ENCODE measurements at places on chromosomes 11 and 22.

DNA sequence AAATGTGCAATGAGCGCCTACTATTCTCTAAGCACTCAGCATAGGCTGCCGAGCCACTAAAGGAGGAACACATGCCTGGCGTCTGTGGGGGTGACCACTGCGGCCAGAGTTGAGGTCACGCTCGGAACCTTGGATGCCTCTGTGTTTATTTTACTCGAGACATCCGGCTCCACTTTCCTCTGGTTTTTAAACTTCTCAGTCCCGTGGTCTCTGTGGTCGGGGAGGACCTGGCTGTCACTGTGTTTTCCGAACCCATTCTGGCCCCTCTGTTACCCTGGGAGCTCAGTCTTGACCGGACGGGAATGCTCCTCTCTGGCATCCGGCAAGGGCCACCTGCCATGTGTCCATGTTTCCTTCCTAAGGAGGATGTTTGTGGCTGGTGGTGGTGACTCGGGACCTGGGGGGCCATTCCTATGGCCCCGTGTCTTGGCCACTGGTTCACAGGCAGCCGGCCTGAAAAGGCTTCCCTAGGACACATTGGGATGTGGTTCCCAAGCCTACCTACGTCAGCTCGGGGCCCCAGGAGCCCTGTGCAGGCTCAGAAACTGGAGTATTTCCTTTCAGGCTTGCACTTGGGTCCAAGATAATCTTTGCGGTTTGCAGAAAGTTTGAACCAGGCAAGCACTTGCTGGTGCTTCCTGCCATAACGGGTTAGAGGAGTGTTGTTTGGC, 46.7 kb upstream of the PARVG start:
- DNase-seq, result no peak

DNA sequence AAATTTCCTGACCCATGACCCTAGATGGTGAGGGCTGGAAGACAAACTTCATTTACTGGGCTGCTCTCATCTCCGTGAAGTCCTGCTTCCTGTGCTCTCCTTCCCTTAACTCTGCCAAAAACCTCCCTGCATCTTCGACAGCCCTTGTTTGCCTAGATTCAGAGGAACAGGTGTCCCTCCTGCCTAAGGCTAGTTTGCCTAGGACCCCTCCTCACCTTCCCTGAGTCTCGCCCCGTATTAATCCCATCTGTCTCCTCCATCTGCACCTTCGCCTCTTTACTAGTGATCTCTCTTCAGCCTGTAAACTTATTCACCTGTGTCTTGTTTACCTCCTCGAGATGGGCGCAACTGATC, 33.1 kb downstream of the EIF3F start:
- no peak for DNase-seq

- no peak for DNase-seq
These were observed 324.2 kb downstream of the TENM4 start for GRCh38 chr11:79116600-79116999.

- no peak for DNase-seq
These were observed 30.5 kb downstream of the KCNQ1 start for GRCh38 chr11:2475136-2475918.

DNA sequence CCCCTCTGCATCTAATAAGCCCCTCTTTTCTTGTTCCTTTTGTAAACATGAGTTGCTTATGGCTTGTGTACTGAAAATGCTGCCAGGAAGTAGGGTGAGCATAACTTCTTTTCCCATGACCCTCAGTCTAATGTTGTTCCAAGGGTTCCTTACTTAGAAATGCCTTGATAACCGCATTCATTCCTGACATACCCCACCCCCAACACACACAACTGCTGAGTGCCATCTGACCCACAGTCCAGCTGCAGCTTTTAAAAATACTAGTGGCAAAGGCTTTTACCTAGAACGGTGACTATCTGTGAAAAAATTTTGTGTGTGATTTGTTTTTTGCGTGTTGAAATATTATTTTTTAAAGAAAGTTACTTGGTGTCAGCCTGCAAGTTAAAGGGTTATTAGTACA, 52.6 kb downstream of the ARHGAP42 start:
- no peak for DNase-seq

- DNase-seq, result no peak
These were observed 63.4 kb downstream of the NRXN2 start for GRCh38 chr11:64659417-64660144.

GRCh38 chr11:57618438-57618837, 21.0 kb downstream of the SERPING1 start:
- no peak for DNase-seq

GRCh38 chr11:13782390-13783075, 114.1 kb downstream of the FAR1 start:
- no peak for DNase-seq

GRCh38 chr22:46259374-46259773, 3.8 kb downstream of the PKDREJ start:
- DNase-seq, result no peak

DNA sequence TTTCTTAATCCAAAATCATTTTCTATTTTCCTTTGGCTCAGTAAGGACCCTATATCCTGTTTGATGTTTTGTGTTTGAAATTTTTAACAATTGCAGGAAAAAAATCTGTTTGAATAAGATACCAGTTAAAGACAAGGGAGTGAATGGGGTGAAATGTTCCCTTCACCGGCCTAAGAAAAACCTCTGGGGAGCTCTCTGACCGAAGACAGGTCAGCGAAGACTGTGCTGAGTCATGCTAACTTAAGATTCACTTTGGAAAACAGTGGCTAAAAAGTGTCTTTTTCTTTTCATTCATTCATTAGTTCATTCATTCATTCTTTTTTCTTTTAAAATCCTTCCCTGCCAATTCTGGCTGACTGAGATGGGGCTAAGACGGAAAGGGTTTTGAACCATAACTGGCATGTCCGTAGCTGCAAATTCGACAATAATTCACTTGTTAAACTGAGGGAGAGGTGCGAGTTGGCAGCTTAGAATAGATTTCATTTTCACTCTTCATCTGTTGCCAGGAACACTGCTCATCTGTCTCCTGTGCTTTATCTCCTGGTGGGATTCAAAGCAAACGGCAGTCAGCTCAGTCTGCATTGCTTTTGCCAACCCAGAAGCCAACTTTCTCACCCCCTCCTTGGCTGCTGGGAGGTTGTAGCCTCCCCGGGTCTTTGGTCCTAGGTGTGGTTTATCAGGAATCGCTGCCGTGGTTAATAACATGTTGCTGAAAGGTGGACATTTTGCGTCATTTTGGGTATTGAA, 434.0 kb upstream of the LARGE1 start:
- no peak for DNase-seq

DNA sequence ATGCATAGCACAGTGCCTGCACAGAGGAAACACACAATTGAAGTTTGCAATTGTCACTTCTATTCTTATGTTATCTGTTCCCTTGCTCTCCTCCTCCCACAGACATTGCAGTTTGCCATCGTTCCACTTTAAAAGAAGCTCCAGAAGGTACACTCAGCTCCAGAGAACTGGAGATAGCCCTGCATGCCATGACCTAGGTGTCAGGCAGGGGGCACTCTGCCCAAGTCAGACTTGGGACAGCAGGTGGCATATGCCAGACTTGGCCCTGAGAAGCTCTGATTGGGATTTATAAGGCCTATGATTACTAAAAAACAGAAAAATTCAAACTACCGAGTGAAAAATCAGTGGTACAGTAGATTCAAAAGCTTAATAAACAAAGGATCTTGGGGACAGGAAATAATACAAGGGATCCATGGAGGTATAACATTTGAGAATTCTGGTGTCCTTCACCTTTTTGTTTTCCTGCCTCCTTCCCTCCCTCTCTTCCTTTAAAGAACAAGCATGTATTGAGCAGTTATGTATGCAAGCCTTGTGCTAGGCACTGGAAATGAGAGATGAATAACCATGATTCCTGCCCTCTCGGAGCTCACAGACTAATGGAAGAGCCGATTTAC, 40.0 kb downstream of the TENM4 start:
- DNase-seq, result no peak

GRCh38 chr11:68935066-68935465, 31.4 kb downstream of the IGHMBP2 start:
- DNase-seq, result no peak

DNA sequence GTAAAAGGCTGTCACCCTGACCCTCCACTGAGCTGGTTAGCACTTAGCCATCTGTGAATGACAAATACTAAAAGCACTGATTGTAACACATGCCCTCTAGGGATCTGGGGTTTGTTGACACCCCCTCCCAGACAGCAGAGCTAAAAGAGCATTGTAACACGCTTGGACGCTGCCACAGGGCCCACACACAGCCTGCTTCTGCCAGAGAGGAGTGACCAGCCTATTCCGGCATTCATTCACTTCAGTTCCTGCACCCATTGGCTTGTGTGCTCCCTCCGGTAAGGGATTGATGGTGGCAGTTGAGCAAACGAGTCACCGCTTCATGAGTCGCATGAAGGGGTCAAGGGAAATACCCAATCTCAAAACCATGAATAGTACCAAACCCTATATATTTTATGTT, 15.8 kb downstream of the OR10D3 start:
- no peak for DNase-seq

GRCh38 chr11:65113361-65113756, 1.7 kb downstream of the TM7SF2 start:
- DNase-seq, result no peak

- DNase-seq, result no peak
These were observed 3.8 kb downstream of the SMTNL1 start for GRCh38 chr11:57541169-57541568.

- DNase-seq, result no peak
These were observed 442.1 kb downstream of the POTEH start for GRCh38 chr22:16131918-16132317.

DNA sequence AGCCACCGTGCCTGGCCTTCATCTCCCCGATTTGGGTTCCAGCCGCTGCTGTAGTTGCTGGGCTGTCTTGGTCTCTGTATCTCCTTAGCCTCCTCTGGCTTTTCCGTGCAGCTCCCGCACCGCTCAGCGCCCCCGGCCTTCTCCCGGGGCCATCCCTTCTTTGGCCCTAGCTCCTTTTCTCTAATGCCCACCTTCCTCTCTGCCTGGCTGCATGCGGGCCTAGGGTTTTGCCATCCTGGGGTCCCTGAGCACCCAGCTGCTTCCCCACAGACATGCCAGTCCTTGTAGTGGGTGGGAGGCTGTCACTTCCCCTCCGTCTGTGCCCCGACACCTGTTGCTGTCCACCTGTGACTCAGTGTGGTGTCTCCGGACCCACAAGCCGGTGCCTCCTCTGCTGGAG, 36.4 kb downstream of the KCNJ4 start:
- DNase-seq, result no peak

GRCh38 chr11:120473503-120473902, 38.0 kb upstream of the GRIK4 start:
- DNase-seq, result no peak

GRCh38 chr11:61173456-61173855, 12.2 kb upstream of the VPS37C start:
- no peak for DNase-seq

DNA sequence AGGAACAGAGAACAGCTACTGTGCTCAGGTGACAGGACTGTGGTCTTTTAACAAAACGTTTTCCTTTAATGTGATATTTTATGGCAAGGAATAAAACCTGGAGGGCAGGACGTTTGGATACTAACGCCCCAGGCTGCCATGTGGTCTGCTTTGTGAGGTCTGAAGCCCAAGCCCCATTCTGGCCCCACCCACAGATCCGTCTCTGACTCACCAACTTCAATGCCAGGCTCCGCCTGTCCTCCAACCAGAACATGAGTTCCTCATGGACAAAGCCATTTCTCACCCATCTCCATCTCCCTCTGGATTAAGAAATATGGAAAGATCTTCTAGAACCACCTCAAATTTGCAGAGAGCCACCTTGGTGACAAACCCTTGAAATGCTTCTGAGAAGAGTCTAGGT, 148.8 kb downstream of the CRYBB2 start:
- no peak for DNase-seq

DNA sequence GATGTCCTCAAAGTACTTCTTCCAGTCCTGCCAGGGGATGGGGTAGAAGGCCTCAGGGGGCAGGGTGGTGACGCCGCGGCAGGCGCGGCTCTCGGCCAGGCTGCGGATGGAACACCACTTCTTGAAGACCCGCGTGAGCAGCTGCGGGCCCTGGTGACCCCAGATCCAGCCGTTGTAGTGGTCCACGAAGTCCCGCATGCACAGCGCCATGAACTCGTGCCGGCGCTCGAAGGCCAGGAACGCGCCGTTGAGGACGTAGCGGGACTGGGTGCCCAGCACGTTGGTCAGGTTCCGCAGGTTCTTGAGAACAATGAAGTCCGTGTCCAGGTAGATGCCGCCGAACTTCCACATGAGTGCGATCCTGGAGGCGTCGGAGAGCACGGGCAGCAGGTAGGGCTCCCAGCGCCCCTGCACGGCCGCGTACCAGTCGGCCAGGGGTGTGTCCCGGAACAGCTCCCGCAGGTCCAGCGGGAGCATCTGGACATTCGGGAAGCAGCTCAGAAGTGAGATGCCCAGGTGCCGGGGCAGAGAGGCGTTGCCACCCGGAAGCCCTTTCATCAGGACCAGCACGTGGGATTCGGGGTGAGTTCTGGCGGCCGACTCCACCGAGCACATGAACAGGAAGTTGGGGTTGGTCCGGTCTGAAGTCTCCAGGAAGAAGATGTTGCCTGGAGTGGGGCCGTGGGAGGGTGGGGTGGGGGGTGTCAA, 27.5 kb downstream of the A4GALT start:
- no peak for DNase-seq

GRCh38 chr11:132674151-132674550, 858.1 kb downstream of the OPCML start:
- no peak for DNase-seq

GRCh38 chr11:120134106-120134930, 3.6 kb downstream of the TRIM29 start:
- DNase-seq, result no peak

DNA sequence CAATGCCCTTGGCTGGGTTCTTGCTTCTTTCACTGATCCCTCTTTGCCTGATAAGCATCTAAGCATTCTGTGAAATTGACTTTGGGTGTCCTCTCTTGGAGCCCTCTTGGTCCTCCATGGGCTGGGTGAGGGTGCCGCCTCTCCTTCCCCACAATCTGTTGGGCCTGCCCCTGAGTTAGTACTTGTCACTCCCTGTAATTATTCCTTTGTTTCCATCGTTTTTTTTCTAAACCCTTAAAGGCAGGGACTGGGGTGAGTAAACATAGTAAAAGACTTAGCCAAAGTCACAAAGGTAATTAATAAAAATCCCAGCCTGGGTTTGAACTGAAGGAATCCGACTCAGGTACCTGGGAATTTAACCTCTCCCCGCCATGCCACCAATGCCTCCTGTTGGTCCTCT, 188.1 kb downstream of the MYO18B start:
- DNase-seq, result no peak

GRCh38 chr11:47413908-47414684, 5.7 kb downstream of the SLC39A13 start:
- no peak for DNase-seq

- DNase-seq, result no peak
These were observed 7.2 kb downstream of the CRELD2 start for GRCh38 chr22:49925525-49926128.

- DNase-seq, result no peak
These were observed 23.0 kb downstream of the CDON start for GRCh38 chr11:126039485-126040271.

DNA sequence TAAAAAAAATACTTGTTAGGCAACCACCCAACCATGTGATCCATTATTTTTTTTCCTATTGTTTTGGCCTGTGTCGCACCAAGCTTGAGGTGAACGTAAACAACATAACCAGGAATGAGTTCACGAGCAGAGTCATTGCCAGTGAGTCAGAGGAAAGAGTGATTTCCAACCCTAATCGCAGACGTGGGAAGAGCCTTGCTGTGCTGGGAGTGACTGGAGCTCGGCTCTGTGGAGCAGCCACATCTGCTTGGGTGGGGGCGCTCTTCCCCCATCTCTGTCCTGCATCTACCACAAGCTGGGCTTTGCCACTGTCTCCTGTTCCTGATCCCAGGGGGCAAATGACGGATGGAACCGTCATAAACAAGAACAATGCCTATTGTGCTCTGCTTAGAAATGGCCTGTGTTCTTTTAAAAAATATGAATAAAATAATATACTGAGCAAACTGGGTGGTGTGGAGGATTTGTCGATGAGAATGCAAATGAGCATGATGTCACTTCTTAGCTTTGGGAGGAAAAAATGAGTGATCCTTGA, 210.0 kb downstream of the KIRREL3 start:
- no peak for DNase-seq
